Stimulated activated CD8-positive, alpha-beta memory T cell treated with anti-CD3 and anti-CD28 coated beads, Interleukin-12 subunit alpha, Interleukin-12 subunit beta, amount 100 ng/mL, for 1 hour (primary cell): ENCODE measurements at places on chromosomes 2 and 18.

DNA sequence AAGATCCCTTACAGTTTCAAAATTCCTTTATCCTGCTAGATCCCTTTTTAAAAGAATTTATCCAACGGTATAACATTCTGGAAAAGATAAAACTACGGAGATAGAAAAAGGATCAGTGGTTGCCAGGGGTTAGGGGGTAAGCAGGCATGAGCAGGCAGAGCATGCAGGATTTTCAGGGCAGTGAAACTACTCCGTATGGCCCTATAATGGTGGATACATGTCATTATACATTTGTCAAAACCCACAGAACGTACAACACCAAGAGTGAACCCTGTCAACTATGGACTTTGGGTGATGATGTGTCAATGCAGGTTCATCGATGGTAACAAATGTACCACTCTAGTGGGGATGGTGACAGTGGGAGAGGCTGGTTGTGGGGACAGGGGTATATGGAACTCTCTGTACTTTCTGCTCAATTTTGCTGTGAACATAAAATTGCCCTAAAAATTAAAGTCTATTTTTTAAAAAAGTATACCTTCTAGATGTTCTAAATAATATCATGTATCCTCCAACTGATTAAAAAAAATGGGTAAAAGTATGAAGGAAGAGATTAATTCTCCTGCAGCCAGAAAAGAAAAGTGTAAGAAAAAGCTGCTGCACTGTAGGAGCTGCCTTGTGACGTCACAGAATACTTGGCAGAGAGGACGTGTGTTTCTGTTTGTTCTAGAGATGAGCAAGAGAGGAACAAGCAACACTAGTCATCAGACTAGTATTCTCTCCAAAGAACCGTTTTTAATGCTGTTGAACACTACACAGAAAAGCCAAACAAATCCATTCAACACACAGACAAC, 23.6 kb downstream of the ANKRD44 start:
- no peak for DNase-seq

- DNase-seq = no peak
Observed at GRCh38 chr2:191831410-191831994, 15.4 kb downstream of the CAVIN2 start.

DNA sequence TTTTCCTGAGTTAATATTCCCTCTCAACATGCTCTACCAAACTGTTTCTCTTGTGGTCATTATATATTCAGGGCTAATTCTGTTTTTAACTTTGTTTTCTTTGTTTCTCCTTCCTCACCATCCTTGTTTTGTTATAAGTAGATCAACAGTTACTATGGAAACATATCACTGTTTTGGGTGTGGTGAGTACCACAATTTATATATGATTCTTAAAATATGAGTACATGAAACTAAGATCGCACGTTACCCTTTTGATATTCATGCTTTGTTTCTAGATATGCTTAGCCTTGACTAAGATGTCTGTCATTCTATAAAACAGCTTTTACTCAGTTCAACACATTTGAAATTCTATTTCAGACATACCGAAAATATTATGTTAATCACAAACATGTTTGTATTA, 232.3 kb upstream of the ITGA4 start:
- no peak for DNase-seq

- DNase-seq = no peak
Observed at GRCh38 chr2:145743011-145743410, 1223.1 kb upstream of the ZEB2 start.

- no peak for DNase-seq
Observed at GRCh38 chr2:2872713-2873449, 504.7 kb downstream of the EIPR1 start.

GRCh38 chr2:201833781-201834180, 27.4 kb downstream of the CDK15 start:
- DNase-seq = no peak

GRCh38 chr2:208990716-208991115, 433.1 kb upstream of the MAP2 start:
- no peak for DNase-seq

- DNase-seq = no peak
Observed at GRCh38 chr2:177413703-177414102, 21.1 kb downstream of the AGPS start.

GRCh38 chr2:203814661-203815540, 52.7 kb upstream of the CTLA4 start:
- DNase-seq = no peak

- no peak for DNase-seq
Observed at GRCh38 chr2:187390891-187391290, 57.2 kb downstream of the CALCRL start.
